Stimulated activated naive CD4-positive, alpha-beta T cell treated with Interleukin-2 at 50 U/mL for 16 hours (primary cell): ENCODE measurements at places on chromosomes 6 and 20.

DNA sequence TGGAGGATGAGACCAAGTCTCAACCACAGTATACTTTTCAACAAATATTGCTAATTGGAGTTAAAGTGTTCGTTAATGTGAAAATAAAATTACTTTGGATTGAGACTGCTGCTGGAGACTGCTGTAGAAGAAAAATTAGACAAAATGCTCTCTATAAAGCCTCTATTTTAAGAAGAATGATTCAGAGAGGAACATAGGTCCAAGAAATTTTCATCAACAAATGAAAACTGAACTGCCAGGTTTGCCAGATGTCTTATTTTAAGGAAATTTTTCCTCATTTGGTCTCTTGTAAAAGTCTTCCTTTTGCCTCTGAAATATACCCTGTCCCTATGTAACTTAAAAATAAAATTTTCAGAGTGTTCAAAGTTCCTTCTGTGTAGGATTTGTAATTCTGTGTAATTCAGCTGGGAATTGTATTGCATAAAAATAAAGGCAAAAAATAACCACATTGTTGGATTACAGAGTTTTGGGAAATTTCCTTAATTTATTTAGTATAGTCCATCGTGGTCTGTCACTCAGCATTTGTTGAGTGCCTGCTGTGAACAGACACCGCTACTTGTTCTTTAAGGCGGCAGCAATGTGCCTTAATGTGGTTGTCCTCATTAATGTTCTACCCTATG, 27.4 kb downstream of the ANKS1A start:
- DNase-seq = no peak

GRCh38 chr20:31687777-31688176, 34.9 kb downstream of the BCL2L1 start:
- no peak for DNase-seq

GRCh38 chr6:55290736-55291135, 36.5 kb upstream of the GFRAL start:
- DNase-seq = no peak

DNA sequence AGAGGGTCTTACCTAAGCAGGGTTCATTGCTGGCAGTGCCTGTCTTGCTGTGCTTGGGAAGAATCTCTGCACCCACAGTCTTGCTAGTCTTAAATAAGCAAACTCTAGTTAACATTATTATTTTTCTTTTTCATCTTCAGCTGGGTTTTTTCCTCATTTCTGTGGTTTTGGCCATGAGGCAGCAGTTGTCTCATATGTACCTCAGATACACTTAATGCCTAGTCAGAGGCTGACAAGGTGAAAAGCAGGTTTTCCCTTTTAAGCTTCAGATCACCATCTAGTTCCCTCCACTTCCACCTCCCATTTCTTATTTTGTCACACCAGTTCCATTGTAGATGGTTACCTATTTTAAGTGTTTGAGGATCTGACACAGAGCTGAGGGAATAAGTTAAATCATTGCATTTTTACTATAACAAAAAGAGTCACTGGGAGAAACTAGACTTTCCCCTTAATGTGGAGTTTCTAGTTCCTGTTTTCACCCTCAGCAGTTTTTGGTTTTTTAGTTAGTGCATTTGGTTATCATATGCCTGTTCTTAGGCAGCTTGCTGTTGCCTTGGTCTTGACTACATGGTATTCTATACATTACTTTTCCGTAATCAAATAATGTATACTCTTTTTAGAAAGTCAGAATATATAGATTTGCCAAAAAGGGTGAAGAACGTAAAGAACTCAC, 46.0 kb downstream of the AFDN start:
- no peak for DNase-seq

- DNase-seq = no peak
These were observed 52.2 kb upstream of the FAM83C start for GRCh38 chr20:35344354-35344837.

- no peak for DNase-seq
These were observed 9.2 kb downstream of the OR2A4 start for GRCh38 chr6:131692031-131692430.

- no peak for DNase-seq
These were observed 9.4 kb upstream of the KHDC1L start for GRCh38 chr6:73234733-73235132.

- DNase-seq = no peak
These were observed 73.3 kb upstream of the CD93 start for GRCh38 chr20:23159256-23159946.

DNA sequence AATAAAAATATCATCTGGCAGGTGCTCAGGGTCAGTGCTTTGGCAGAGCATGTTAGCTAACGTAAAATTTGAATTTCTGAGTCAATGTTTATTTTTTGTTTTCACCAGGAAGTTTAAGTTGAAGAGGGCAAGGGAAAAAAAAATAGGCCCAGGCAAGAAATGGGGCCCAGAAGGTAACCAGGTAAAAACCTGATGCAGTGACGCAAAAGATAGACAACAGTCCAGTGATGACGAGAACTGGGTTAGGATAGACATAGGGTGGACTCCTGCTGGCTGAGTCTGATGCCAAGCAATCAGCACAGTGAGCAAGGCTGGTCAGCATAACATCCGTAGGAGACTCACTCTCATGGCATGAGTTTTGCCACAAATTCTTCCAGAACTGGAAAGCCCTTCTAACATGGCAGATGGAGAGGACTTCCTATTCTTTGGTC, 42.2 kb downstream of the ZHX3 start:
- DNase-seq = no peak

DNA sequence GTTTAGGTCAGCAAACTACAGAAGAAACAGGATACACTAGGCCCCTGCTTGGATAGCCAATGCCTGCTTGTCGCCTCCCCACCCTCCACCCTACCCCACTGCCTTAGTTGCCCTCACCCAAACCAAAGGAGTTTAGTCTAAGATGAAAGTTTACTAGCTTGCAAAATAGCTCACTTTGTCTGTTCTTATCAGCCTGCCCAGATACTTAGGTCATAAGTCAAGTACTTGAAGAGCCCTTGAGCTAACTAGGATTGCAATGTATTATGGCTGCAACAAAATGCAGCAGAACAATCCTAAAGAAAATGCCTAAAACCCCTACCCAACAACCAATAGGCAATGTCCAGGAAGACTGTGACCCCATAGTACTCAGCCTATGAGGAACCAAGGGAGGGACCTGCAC, 7.3 kb upstream of the ENTPD6 start:
- DNase-seq = no peak

DNA sequence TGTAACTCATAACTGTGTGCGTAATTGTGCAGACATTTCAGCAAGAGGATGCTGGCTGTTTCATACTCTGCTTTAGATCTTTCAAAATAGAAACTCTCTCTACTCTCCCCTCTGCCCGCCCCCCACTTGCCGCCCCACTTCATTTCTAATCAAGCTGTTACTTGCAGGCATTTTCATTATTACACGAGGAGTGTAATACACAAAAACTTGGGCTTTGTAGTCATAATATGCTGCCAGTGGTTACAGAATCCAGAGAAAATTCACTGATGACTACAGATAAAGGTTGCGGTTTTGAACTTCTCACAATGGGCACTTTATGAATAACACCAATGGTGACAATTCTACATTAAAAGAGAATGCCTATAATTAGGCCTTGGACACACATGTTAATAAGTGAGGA, 194.0 kb upstream of the POU3F2 start:
- no peak for DNase-seq

DNA sequence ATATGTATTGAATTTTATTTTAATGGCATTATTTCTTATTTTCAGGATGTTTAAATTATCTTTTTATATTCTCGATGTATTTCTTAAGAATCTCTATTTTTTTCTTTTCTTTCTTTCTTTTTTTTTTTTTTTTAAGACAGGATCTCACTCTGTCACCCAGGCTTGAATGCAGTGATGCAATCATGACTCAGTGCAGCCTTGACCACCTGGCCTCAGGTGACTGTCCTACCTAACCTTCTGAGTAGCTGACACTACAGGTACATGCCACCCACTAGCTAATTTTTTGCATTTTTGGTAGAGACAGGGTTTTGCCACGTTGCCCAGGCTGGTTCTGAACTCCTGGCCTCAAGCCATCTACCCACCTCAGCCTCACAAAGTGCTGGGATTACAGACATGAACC, 143.8 kb upstream of the LAMA2 start:
- no peak for DNase-seq

- DNase-seq = no peak
These were observed 55.5 kb upstream of the SMLR1 start for GRCh38 chr6:130771741-130772140.

GRCh38 chr6:35272005-35272404, 12.5 kb downstream of the ZNF76 start:
- DNase-seq = no peak

- no peak for DNase-seq
These were observed 164.8 kb downstream of the BACH2 start for GRCh38 chr6:90131614-90132423.

- no peak for DNase-seq
These were observed 695.0 kb downstream of the COL12A1 start for GRCh38 chr6:74510878-74511277.

- no peak for DNase-seq
These were observed 18.0 kb upstream of the DSE start for GRCh38 chr6:116352515-116353471.

DNA sequence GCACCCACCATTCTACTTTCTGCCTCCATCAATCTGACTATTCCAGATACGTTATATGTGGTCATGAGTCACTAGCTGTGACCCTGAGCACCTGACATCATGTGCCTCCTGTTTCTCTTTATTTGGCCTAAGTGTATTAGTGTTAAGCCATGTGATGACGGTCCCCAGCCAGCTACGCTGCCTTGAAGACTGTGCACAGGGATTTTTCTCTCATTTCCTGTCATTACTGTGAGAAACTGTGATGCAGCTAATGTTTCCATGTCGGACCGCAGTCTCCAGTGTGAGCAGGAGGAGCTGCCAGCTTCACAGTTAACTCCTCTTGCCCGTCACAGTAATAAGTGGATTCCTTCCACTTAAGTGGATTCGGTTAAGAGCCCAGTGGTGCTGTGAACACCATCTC, 9.9 kb upstream of the SPATS1 start:
- DNase-seq = no peak

DNA sequence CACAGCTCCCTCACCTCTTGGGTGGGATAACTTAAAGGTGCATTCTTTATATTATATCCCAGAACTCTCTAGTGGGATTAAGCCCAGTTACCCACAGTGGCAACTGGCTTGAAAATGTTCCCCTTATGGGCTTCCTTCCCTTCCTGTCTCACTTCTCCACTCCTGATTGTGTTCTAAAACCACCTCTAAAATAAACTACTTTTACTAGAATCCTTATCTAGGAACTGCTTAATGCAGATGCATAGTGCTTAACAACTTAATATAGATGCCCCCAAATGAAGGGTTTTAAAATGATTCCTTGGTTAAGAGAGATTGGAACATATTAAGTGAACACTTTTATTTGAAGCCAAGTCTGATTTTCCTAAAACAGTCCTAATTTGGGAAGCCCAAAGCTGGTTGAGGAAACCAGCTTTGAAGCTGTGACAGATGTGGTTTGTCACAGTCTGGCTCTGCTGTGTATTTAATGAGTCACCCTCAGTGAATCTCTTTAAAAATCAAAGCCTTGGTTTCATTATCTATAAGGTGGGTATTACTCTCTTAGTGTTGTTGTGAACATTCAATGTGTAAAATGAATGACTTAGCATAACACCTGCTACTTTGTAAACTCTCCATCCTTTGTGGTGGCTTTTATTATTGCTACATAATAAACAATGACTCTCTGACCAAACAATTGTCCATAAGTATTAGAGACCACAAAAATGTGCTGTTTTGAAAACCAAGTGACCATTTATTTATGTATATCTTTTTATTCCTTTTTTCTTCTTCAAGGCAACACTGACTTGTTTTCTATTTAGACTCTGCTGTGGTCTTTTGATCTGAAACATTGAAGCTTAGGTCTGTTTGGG, 24.4 kb downstream of the PLCB1 start:
- DNase-seq = no peak

GRCh38 chr20:37238935-37239451, 22.6 kb downstream of the GHRH start:
- no peak for DNase-seq

- DNase-seq = no peak
These were observed 28.4 kb downstream of the HLA-C start for GRCh38 chr6:31243508-31243907.

DNA sequence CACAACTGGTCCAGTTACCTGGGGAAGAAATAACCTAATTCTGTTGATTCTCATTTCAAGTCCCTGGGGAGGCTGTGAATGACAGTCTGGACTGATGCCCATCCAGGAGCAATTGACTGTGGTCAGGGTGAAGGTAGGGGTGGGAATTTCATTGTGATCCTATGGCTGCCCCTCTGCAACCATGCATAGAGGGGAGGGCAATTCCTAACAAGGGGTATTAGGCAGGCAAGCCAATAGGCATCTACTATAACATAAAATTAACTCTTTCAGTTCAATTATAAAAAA, 44.0 kb upstream of the TRAM2 start:
- DNase-seq = no peak

DNA sequence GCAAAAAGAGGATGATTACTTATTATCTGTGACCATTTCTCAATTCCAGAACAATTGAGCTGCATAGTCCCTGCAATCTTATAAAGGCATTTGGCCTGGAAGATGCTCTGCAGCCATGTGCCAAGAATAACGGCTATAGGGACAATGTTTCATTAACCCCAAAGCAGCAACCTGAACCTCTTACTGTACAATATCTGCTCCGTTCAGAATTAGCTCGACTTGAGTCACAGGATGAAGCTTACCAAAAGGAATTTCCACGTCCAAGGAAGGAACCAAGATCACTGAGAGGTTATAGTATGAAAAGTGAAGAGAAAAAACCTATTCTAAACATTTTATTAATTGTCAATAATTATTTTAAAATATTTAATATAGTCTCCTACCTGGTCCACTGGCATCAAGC, 167.3 kb upstream of the GMDS start:
- DNase-seq = no peak

DNA sequence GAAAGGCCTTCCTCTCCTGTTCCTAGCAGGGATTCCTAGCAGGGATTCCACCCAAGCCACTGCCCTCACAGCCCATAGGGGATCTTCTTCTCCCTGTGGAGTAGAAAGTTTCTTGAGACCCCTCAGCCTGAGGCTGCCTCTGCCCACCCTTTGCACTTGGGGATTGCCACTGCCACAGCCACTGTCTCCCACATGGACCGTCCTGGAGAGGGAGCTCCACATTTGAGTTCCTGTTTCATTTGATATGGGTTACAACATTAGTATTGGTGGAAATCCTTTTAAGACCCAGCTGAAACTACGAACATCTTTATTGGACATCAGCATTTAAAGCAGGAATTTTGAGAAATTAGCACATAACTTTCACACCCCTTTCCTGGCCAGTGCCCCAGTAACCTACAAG, 25.6 kb downstream of the HLA-G start:
- no peak for DNase-seq

DNA sequence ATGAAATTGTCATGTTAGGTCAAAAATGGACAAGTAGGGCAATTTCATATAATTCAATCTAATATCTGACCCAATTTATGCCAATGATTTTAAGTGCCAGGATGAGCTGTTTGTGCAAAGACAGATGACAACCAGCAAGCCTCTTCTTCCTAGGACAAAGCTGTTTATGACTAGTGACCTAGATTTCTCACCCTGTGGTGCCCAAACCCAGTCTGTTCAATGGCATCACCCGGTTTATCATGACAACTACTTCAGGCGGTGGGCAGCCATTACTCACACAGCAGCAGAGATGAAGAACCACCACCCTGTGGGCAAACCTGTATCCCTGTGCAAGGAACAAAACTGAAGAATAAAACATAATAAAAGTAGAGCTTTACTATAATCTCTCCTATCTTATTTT, 59.0 kb downstream of the MAP7 start:
- no peak for DNase-seq
